ENCODE measurements at places on chromosomes 16 and 17.
A peak's percentile ranks its signal among the peaks of the same experiment; 100 is the strongest.

DNA sequence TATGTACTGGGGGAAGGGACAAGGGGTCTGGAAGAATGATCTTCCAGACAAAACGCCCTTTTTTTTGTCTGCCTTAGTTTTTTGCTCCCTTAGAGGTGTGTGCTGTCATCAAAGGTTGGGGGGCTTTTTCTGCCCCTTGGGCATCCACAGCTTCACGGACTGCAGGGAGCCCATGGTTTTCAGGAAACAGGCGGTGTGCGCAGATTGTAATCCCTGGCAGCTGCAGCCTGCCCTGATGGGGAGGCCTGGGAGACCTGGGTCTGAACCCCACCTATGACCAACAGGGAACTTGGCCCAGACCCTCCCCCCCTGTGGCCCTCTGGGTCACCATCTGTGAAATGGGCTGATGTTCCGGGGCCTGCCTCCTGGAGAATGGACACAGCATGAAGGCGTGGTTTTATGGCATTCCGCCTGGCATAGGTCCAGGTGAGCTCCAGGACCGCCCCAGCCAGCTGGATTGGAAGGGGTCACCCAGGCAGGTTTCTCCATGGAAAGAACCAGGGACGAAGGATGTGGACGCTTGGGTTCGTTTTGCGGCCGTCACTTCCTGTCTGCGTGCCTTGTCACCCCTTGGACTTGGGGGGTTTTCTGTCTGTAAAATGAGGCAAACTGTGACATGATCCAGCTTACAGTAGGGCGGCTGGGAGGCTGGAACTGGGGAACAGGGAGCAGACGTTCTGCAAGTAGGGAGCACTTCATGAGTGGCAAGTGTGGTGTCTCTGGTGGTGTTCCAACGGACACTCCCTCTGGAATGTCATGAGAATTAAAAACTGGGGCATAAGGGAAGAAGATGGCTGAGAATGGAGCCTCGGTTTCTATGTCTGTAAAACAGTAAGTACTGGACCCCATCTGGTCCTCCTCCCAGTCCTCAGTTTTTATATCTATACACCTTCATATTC lies 1.5 kb downstream of the CPNE2 start:
- no peak for DNase-seq

DNA sequence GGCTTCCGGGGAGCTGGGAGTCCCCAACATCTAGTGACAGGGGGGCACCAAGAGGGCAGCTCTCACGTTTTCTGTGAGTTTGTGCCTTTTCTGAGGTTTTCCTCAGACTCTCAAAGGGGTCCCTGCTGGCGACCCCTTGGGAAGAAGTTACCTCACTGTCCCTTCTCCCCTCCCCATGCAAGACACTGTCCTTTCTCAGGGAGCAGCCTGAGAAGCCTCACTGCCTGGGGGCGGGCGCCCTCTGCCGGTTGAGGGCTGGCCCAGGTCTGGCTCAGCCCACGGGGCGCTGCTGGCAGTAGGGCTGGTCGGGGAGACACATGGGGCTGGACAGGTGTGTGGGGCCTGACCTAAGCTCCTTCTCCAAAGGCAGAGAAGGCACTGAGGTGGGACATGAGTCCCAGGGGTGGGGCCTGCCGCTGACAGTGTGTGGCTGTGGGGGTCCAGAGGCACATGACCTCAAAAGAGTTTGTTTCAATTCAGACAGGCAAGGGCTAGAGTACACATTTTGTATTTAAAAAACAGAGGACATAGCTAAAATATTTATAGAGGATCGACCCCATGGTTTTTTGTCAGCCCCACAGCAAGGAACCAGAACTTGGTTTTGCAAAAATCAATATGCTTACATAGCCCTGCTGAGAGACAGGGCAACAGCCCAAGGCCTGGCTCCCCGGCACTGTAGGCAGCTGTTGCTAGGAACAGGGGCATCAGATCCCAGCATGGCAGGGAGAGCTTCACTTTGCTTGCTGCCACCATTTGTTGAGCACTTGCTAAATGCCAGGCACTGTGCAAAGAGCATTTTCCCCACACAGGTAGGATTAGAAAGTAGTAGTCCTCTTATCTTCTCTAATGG lies 18.5 kb upstream of the ALDH3A1 start:
- peak; percentile 17 for DNase-seq

DNA sequence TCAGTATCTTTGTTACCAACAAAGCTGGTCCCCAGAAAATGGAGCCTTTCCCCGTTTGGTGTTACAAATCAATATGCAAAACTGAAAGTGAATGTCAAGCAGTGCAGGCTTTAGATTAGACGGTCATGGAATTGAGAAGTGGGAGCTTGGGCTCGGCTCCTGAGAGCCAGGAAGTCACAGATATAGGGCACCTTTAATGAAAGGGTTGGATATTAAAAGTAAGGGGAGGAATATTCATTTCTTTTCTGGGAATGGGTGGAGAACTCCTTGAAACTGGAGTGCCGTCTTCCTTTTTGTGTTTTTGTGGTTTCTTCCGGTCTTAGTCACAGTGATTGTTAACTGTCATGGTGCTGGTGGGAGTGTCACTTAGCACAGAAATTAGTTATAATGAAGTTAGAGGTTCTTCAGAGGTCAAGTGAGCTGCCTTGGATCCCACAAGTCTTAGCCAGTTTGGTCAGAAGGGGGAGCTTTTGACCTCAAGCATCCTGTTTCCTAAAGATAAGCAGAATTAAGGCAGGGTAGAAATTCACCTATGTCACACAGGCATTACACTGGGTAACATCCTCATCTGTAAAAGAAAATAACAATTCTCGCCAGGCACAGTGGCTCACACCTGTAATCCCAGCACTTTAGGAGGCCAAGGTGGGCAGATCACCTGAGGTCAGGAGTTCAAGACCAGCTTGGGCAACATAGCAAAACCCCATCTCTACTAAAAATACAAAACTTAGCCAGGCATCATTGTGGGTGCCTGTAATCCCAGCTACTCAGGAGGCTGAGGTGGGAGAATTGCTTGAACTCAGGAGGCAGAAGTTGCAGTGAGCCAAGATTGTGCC lies 9.6 kb upstream of the EIF1 start:
- DNase-seq: no peak

GRCh38 chr17:75643643-75644017 lies 10.4 kb downstream of the SMIM5 start:
- no peak for DNase-seq

- no peak for DNase-seq
Observed at GRCh38 chr17:41413353-41413957, 10.9 kb downstream of the KRT37 start.

DNA sequence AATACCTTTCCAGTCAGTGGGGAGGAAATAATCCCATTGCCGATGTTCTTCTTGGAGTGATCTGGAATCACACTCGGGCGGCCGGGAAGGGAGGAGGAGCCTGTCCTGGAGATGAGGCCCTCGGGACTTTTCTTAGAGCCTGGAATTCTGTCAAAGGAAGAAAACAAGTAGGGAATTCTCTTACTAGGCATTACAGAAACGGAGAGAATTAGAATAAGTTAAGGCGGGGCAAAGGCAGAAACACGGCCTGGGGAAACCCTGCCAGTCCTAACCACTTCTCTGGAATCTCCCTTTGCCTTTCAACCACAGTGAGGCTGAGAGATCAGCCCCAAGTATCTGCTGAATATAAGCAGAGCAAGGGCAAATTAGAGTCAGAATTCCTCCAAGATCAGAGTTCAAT lies 27.8 kb downstream of the USP36 start:
- no peak for DNase-seq

DNA sequence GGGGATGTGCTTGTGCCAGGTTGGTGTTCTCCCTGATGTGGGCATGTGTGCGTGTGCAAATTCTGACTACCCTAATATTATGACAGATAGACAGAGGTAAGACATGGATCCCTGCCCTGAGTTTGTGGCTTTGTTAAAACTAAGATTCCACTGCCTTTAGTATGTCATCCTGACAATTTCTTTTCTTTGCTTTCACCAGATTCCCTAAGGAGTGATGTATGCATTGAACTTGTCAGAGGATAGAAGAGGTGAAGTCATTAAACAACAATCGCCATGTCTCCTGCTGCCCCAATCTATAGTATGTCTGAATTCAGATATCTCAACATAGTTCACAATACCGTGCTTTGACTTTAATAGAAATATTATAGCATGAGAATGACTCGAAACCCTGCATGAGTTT lies 137.1 kb upstream of the ELAC2 start:
- no peak for DNase-seq

GRCh38 chr17:36214918-36215317 lies 4.1 kb downstream of the CCL4L2 start:
- DNase-seq: no peak

- DNase-seq: no peak
Observed at GRCh38 chr16:22763437-22764080, 50.4 kb upstream of the HS3ST2 start.

- DNase-seq: peak; percentile 34
Observed at GRCh38 chr17:47698749-47699535, 5.0 kb downstream of the TBKBP1 start.

DNA sequence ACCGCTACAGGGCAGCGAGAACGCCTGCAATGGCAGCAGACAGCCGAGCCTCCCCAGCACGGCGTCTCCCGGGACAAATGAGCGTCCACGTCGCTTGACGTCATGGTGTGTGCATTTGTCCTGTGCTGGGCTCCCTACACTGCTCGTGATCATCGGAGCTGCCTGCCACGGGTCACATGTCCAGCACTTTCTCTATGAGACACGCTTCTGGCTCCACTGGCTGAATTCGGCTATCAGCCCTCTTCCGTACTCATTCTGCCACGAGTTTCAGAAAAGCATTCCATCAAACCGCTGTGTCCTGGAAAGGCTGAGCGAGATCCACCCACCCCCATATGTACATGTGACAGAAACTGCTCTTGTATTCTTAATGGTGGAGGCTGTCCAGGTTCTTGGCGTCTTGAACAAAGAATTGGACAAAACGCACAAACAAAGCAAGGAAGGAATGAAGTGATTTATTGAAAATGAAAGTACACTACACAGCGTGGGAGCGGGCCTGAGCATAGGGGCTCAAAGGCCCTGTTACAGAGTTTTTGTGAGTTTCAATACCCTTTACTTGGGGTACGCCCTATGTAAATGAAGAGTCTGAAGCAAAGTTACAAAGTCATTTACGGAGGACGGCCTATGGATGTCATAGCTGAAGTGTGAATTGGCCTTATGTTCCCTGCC lies 28.5 kb upstream of the SHCBP1 start:
- DNase-seq: no peak

DNA sequence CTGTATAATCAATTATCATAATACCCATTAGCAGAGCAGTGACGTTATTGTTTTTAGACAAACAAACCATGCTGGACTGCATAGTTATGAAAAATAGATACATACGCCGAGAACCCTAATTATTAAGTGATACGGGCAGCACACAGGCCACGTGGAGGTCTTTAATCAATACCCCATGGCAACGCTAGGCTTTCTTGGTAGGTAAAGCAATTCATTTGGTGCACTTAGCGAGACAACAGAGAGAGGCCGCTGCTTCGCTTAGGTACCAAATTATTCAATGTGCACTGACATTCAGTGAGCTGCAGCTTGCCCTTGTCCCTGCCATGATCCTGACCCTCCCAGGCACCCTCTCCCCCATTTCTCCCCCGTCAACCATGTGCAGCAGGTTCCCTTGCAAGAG lies 12.9 kb downstream of the SALL1 start:
- no peak for DNase-seq

GRCh38 chr17:48064638-48065037 lies 16.5 kb downstream of the NFE2L1 start:
- DNase-seq: no peak
